ENCODE measurements at places on chromosomes 1 and 21. TPM values are rescaled to one million over a fixed set of nuclear protein-coding genes. Genes with fewer than 3 reads are reported as not detected.

DNA sequence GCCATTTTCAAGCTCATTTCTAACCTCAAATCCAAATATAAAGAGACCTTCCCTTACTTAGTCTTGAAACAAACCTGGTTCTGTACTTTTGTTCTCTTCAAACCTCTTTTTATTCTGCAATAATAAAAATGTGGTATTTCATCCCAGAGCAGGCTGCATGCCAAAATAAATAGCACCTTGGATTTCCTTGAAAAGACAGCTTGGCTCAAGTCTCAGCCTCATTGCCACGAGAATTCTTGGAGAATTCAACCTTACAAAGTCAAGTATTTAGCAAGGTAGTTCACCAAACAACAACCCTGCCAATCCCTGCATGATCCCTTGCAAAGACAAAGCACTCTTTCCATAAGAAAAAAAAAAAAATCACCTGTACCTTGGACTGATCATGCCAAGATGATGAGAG is 33.8 kb downstream of the KANK4 start:
- no peaks in the 10 kb centered on the region for H3K36me3 ChIP-seq
- peaks cover 11% of the 10 kb centered on the region for H3K27me3 ChIP-seq
- H3K4me1 ChIP-seq = no peaks in the 10 kb centered on the region
- DNase-seq = no peak

DNA sequence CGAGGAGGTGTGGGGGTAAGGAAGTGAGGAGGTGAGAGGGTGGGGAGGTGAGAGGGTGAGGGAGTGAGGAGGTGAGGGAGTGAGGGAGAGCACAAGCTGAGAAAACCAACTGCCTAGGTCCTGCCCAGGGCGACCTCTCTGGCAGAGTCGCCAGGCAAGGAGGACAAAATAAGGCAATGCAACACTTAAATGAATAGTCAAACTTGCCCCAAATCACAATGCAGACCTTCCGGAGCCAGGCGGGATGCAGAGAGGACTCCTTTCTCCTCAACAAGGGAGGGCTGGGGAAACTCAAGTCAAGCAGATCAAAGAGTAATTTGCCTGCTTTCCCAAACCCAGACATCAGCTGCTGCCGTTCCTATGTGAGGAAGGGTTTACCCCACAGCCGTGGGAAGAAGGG is 86.0 kb downstream of the CCDC185 start:
- no peak for DNase-seq
- no peaks in the 10 kb centered on the region for H3K36me3 ChIP-seq
- no peak overlapping the region for H3K27ac ChIP-seq
- H3K4me1 ChIP-seq = no peaks in the 10 kb centered on the region
- no peaks in the 10 kb centered on the region for H3K27me3 ChIP-seq

MASP2 gene
- not detected for total RNA-seq

EBNA1BP2 gene
- 40.0 TPM for total RNA-seq

NCMAP gene
- 0.19 TPM for total RNA-seq
